Activated T-helper 1 cell treated with anti-CD3 and anti-CD28 coated beads, Interleukin-2, amount 50 U/mL, for 16 hours (primary cell): ENCODE measurements at places on chromosomes 5 and 9.

DNA sequence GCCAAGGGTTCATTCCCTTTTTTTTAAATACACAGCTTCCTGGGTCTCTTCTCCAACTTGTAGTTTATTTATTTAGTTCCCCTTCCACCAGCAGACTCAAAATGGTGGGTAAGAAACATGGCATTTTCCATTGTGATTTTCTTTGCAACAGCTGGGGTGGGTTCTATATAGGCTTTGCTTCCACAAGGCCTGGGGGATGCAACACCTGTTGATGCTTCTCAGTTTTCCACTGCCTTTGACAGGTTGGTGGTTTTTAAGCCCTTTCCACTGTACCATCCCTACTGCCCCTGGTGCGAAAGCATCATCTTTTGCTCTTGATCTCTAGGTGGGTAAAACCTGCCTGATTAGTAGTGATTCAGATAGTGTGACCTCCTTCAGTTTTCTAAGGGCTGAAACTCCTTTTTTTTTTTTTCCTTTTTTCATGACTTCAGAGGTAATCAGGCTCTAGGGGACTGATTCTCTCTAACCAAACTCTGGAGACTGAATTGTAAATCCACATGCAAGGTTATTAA, 8.5 kb downstream of the KDM3B start:
- DNase-seq: no peak

- DNase-seq: no peak
Measured at GRCh38 chr5:83434946-83435345, 36.6 kb upstream of the VCAN start.

DNA sequence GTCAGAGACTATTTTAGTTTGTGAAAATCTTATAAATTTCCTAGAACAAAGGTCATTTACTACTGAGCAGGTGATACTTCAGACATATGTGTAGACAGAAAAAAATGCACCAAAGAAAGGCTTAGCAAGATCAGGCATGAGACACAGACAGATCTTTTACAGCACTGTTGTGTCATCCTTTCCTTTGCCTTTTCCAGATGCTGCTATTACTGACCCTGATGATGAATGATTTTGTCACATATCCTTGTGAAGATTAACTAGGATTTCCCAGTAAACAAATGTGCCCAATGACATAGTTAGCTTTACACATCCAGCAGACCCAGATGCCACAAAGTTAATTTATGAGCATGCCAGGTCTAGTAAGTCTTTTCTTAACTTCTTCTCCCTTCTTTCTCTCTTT, 68.2 kb downstream of the DMRTA1 start:
- no peak for DNase-seq

DNA sequence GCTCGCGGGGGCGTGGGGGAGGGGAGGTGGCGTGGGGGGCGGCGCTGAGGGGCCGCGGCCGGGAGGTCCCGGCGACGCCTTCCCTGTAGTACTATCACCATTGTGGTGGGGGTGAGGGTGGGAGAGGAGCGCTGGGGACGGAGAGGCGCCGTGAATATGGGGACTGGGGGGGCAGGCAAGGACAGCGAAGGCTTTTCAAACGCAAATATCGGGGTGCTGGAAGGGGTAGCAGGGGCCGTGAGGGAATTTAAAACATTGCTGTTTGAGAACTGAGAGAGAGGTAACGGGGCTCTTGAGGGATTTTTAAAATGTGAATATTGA, 427 bp downstream of the RBM27 start:
- no peak for DNase-seq

- DNase-seq: no peak
Measured at GRCh38 chr9:81607593-81608288, 81.6 kb downstream of the TLE1 start.

DNA sequence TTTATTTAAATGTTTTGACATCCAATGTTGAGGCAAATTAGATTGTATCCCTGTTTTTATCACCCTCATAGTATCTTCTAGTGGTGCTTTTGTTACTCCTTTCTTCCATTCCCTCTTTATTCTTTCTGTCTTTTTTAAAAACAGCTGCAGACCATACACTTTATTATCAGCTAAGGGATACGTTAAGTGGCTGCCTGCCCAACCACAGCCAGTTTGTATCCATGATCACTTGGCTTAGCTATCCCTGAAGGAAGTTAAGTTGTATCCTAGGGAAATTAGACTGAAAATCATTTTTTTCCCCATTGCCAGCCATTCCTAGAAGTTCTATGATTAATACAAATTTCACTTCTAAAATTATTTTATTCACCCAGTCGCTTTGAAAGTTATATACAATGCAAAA, 1032.7 kb downstream of the NR2F1-AS1 start:
- no peak for DNase-seq

DNA sequence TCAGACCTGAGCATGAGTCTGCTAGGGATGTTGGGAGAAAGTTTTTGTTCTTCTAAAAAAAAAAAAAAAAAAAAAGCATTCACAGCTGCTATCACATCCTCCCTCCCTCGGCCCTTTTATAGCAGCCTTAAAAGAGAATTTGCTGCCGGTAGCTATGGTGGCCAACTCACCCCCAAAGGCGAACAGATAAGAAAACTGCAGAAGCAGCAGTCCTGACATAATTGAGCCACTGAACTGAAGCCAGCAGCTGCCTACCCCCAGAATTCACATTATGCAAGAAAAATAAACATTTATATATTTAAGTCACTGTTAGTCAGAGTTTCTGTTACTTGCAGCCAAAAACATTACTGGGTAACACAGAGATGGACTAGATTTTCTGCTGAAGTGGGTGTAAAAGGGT, 124.3 kb upstream of the SMARCA2 start:
- no peak for DNase-seq
